ENCODE measurements at places on chromosomes 13 and 19. TPM values are rescaled to one million over a fixed set of nuclear protein-coding genes. Genes with fewer than 3 reads are reported as not detected.

DNA sequence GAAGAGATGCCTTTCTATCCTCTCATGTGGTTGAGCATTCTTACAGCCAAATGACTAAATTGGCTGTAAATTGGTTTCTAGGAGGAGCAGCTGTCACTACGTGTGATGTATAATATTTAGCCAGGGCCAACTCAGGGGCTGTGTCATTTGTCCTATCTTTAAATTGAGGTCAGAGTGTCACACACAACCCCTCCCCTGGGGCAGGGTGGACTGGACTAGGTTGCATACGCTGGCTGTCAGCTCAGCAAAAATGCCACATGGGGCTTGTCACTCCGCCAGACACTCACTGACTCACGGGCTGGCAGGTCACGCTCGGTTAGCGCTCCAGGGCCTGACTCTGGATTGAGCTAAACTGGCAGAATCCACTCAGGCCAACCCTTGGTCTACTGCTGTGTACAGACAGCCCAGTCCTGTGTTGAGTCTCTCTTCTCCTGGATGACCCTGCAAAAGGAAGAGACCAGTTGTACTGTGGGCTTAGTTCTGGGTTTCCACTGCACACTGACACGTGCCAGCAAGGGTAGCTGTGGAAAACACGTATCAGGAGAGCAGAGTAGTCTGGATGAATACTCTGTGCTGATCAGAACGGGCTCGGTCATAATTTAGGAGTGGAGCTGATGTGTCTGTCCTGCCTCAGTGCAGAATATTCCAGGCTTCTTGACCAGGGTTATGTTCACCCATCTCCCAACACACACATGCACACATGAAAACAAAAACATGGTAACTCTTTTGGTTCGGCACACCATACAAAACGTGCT is 29.1 kb downstream of the SHISA2 start:
- H3K27ac ChIP-seq = no peak overlapping the region
- no peaks in the 10 kb centered on the region for H3K36me3 ChIP-seq
- no peak for DNase-seq
- no peak overlapping the region for H3K4me3 ChIP-seq
- no peaks in the 10 kb centered on the region for H3K4me1 ChIP-seq
- no peaks in the 10 kb centered on the region for H3K27me3 ChIP-seq

DNA sequence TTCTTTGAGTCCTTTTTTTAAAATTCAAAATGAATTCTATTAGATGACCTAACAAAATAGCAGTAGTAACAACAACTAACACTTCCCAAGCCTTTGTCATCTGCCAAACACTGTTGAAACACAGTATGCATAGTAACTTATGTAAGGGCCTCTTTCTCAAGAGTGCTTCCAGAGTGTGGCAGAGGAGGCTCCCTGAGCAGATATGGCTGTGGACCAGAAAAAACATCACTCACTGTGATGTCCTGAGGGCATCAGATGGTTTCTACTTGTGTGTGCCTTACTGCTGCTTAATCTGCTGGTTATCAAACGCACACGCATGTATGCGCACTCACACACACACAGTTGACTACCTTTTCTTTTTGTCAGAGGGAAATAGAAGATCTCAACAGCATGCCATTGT is 110.8 kb downstream of the DLEU7 start:
- H3K4me3 ChIP-seq = no peak overlapping the region
- H3K27me3 ChIP-seq = no peaks in the 10 kb centered on the region
- DNase-seq = no peak
- H3K27ac ChIP-seq = no peak overlapping the region
- H3K36me3 ChIP-seq = no peaks in the 10 kb centered on the region

GRCh38 chr19:2607712-2608601 is 94.5 kb downstream of the GNG7 start:
- H3K4me3 ChIP-seq = peak overlapping the region; percentile 23
- no peaks in the 10 kb centered on the region for H3K36me3 ChIP-seq
- no peaks in the 10 kb centered on the region for H3K27me3 ChIP-seq
- no peak overlapping the region for H3K27ac ChIP-seq
- DNase-seq = peak; percentile 70

OR7C1 gene
- total RNA-seq = not detected

NPAS1 gene
- 0.35 TPM for total RNA-seq

DNA sequence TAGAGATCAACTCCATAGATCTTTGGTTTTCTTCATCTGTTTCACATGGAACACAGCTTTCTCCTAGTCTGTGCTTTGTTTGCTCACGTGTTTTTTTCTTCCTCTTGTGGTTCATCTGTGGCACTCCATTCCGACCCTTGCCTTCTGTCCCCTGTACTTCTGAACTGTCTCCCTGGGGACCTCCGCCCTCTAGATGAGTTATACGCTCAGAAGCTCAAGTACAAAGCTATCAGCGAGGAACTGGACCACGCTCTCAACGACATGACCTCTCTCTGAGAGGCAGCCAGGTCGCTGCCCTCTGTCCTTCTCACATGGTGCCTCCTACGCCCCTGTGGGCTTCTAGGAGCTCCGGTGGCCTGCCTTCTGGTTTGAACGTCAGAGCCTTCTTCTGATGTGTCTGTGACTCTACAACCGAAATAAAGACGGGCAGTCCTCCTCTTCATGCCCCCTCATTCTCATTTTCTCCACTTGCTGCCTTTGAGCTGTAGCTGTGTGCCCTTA is 16.6 kb upstream of the RAB8A start:
- peaks cover 14% of the 10 kb centered on the region for H3K4me1 ChIP-seq
- peak overlapping the region; percentile 10 for H3K27ac ChIP-seq
- H3K27me3 ChIP-seq = no peaks in the 10 kb centered on the region
- DNase-seq = no peak
- H3K36me3 ChIP-seq = peaks cover 85% of the 10 kb centered on the region

SIGLEC5 gene
- not detected for total RNA-seq

- H3K36me3 ChIP-seq = no peaks in the 10 kb centered on the region
- no peaks in the 10 kb centered on the region for H3K4me1 ChIP-seq
- no peak overlapping the region for H3K4me3 ChIP-seq
- no peak for DNase-seq
- H3K27me3 ChIP-seq = no peaks in the 10 kb centered on the region
- no peak overlapping the region for H3K27ac ChIP-seq
Measured at GRCh38 chr13:79631051-79631659, 150.2 kb downstream of the NDFIP2 start.

DNA sequence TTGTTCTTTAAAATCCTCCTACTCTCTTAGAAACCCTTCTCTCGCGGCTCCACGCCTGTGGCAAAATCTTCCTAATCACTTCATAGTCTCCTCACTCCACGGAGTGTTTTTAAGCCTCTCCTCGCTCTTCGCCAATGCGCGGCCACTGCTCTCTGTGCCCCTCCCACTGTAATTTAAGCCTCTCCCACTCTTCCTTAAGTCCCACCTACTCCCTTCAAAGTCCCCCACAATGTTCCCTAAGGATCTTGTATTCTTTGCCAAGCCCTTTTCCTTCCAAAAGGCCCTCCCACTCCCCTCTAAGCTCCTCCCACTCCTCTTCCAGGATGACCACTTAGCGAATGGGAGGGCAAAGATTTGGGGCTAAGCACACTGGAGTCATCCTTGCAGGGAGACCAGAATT is 1.3 kb downstream of the FIZ1 start:
- DNase-seq = no peak
- H3K4me1 ChIP-seq = peaks cover 22% of the 10 kb centered on the region
- H3K4me3 ChIP-seq = no peak overlapping the region
- no peak overlapping the region for H3K27ac ChIP-seq

- DNase-seq = no peak
- no peaks in the 10 kb centered on the region for H3K36me3 ChIP-seq
- no peak overlapping the region for H3K27ac ChIP-seq
- no peaks in the 10 kb centered on the region for H3K4me1 ChIP-seq
- H3K27me3 ChIP-seq = no peaks in the 10 kb centered on the region
Measured at GRCh38 chr13:99686157-99686572, 184.9 kb downstream of the TM9SF2 start.

DNA sequence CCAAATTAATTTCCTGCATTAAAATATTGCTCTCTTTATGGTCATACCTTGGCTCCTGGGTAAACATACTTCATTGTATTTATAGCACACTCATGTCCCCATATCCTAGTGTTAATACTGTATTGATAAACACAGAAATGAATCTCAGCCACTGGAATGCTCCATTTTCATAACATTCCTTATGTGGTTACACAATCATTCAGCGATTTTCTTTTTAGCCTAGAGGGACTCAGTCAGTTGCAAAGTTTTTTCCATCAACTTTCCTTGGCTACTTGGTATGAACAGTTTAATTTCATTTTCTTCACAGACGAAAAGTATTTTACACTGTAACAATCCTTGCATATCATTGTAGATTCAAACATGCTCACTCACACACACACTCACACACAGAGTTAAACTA is 471.5 kb downstream of the FGF14 start:
- H3K4me3 ChIP-seq = no peak overlapping the region
- no peak overlapping the region for H3K27ac ChIP-seq
- DNase-seq = no peak
- H3K36me3 ChIP-seq = no peaks in the 10 kb centered on the region
- no peaks in the 10 kb centered on the region for H3K4me1 ChIP-seq
- H3K27me3 ChIP-seq = no peaks in the 10 kb centered on the region

DNA sequence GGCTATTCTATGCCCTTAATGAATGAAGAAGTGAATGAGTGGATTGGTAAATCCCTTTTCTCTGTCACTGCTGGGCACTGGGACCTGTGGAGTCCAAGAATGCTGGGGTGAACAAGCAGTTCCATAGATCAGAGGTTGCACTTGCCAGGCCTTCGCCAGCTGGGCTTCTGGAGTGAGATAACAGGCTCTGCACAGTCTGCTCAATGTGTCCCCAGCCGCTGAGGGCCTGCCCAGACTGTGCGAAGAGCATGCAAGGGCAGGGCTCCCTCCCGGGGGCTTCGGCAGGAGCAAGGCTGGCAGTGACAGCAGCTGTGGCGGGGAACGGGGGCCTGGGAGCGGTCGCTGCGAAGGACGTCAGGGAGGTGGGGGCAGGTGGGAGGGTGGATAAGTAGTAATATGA is 51.3 kb downstream of the ZNF536 start:
- H3K36me3 ChIP-seq = no peaks in the 10 kb centered on the region
- no peak overlapping the region for H3K27ac ChIP-seq
- H3K4me3 ChIP-seq = no peak overlapping the region
- no peaks in the 10 kb centered on the region for H3K4me1 ChIP-seq
- DNase-seq = no peak
- H3K27me3 ChIP-seq = no peaks in the 10 kb centered on the region

ZNF426 gene
- total RNA-seq = 18.0 TPM

Measured in CD4-positive, alpha-beta memory T cell (primary cell).